ENCODE measurements at places on chromosomes 11 and 22.

DNA sequence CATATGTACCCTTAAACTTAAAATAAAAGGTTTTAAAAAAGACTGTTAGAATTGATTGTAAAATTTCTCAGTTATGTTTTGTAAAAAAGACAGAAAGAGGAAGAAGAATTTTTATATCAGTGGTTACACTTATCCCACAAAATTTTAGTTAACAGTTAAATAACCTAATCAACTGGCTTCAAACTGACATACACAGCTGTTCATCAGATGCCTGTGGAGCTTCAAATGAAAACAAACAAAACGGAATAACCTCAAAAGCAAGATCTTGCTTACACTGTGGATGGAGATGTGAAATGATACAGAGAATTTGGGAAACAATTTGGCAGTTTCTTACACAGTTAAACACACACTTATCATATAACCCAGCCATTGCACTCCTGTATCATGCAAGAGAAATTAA lies 521.0 kb downstream of the ETS1 start:
- DNase-seq: no peak

- DNase-seq: no peak
Observed at GRCh38 chr11:128311742-128312719, 275.3 kb downstream of the ETS1 start.

GRCh38 chr22:35761037-35761436 lies 43.4 kb downstream of the APOL5 start:
- DNase-seq: no peak

- DNase-seq: no peak
Observed at GRCh38 chr22:36298118-36298517, 45.2 kb downstream of the APOL1 start.

GRCh38 chr11:73384872-73385689 lies 8.9 kb downstream of the RELT start:
- no peak for DNase-seq

- DNase-seq: no peak
Observed at GRCh38 chr11:22349491-22349890, 11.3 kb downstream of the SLC17A6 start.

DNA sequence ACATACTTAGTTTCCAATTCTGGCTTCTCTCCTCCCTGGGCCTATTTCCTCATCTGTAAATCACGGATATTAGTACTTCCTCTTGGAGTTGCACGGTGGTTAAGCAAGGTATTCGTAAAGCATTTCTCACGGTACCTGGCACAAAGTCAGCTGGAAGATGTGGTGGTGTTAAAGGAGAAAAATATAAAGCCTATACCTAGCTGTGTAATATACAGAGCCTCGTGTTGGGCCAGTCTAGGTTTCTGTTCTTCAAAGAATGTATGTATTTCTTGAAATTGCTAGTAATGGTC lies 47.2 kb downstream of the DBX1 start:
- no peak for DNase-seq

GRCh38 chr11:66243782-66244535 lies 24.5 kb upstream of the RAB1B start:
- DNase-seq: no peak

DNA sequence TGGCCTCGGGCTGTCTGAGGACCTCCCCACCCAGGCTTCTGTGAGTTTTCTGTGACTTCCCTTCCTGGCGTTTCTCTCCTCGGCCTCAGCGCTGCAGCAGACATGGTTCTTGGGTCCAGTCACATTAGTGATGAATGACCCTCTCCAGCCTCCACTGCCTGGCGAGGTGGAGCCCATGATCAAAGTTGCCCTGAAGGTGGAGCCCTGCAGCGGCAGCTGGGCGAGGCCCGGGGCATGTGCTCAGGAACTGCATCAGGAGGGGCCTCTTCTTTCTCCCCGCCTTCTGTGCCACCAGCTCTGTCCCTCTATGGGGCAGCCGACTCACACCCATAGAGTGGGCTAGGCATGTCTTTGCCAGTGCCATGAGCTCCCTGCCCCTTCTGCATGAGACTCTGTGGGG lies 1079.7 kb downstream of the TBC1D22A start:
- DNase-seq: no peak

DNA sequence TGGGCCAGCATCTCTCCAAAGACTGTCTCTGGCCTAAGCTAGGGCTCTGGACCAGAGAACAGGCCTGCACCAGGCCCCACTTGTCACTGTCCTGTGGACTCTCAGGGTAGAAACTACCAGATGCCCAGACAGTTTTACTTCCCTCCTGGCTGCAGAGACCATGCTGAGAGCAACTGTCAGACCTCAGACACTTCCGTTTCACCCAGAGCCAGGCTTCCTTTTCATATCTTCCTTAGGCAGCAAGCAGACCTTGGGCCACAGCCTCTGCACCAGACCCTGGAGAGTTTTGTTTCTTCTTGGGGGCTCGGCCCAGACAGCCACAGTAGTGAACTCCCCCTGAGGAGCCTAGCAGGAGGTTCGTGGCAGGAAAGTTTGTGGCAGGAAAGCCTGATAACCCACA lies 12.1 kb upstream of the FCHSD2 start:
- no peak for DNase-seq

DNA sequence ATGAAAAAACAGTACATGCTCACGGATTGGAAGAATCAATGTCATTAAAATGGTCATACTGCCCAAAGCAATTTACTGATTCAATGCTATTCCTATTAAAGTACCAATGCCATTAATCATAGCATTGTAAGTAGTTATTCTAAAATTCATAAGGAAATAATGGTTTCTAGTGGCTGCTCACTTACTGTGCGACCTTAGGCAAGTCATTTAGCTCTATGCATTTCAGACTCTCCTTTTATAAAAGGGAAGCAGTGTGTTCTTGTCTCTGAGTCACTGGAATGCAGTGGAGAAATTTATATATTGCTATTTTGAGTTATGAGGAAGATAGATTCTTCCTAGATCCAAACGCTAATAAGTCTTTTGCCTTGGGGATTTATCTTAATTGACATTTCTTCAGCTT lies 174.8 kb downstream of the KCNA4 start:
- no peak for DNase-seq

- no peak for DNase-seq
Observed at GRCh38 chr22:39524753-39525657, 4.6 kb downstream of the ATF4 start.

- no peak for DNase-seq
Observed at GRCh38 chr22:47474895-47475294, 712.4 kb downstream of the TBC1D22A start.

GRCh38 chr22:48181263-48181955 lies 1419.0 kb downstream of the TBC1D22A start:
- DNase-seq: no peak

GRCh38 chr11:61095021-61095420 lies 7.3 kb upstream of the CD5 start:
- DNase-seq: no peak

GRCh38 chr22:31094741-31095140 lies 12.6 kb downstream of the SELENOM start:
- no peak for DNase-seq

DNA sequence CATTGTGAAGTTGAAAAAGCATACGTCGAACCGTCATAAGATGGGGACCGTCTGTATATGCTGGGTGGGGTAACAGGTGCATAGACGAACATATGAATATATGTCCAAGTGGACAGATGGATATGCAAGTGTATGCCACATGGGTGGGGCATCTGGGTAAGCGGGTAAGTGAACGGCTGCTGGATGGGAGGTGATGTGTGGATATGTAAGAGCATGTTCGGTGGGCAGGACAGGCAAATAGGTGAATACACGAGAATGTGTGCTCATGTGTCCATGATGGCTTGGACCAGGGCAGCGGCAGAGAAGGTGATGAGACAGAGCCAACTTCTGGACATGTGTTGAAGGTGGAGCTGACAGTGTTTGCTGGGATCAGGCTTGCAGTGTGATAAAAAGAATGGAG lies 12.0 kb downstream of the IFITM10 start:
- DNase-seq: no peak

GRCh38 chr11:116595305-116595880 lies 177.4 kb downstream of the BUD13 start:
- no peak for DNase-seq

DNA sequence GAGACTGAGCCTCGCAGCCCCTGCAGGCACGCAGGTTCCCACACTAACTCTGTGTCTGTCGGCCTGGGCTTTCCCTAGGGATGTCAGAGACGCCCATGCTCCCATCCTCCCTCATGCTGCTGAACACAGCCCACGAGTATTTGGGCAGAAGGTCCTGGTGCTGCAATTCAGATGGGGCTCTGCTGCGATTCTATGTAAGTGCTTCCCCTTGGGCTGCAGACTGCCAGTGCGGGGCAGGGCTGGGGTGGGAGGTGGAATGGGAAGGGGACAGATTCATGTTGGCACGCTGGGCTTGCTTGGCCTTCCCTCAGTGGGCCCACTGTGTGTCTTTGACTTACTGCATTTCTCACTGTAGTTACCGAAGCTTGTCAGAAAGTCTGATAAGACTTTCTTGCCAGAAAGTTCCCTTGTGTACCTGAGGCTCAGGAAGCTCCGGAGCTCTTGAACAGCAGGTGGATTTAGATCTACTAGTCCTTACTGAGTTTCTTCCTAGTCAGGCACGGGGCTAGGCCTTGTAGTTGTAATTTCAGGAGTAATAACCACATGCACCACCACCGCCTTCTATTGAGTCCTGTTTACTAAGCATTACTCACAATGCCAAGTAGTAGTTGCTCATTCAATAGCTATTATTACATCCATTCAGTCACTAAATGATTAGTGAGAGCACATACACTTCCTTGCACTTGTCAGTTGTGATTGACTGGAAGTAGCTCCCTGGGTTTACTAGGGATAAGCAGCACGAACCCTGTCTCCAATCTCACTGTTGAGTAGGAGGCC lies 65.2 kb downstream of the CABIN1 start:
- no peak for DNase-seq

- no peak for DNase-seq
Observed at GRCh38 chr11:4991060-4991459, 3.6 kb upstream of the OR51L1 start.

GRCh38 chr11:117564321-117564720 lies 232.7 kb downstream of the DSCAML1 start:
- DNase-seq: no peak

DNA sequence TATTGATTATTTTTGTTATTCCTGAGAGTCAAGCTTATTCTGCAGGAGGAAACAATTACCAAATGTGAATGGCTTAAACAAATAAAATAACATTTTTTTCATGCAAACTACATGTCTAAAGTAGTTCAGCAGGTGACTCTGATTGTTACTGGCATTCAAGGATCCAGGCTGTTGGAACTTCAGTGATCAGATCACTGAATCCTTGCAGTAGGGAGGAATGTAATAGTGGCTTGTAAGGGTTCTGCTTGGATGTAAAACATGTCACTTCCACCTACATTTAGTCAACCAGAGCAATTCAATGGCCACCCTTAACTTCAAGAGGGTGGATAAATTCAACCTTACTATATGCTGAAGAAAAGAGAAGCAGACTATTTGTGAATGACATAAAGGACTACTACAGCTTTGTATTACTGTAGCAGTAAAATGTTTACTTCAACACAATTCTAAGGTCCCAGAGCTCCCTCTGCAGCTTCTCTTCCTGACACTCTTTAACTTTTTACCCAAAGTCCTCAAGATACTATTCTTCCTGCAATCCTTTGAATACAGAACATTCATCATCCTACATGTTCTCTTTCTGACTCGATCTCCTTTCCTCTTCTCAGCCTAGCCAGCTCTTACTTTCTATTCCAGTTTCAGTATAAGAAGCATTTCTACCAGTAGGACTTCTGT lies 284.0 kb downstream of the LRRC4C start:
- DNase-seq: no peak

- peak; percentile 18 for DNase-seq
Observed at GRCh38 chr11:78645226-78646202, 70.8 kb upstream of the NARS2 start.

- DNase-seq: no peak
Observed at GRCh38 chr22:23754980-23755636, 883 bp upstream of the VPREB3 start.

DNA sequence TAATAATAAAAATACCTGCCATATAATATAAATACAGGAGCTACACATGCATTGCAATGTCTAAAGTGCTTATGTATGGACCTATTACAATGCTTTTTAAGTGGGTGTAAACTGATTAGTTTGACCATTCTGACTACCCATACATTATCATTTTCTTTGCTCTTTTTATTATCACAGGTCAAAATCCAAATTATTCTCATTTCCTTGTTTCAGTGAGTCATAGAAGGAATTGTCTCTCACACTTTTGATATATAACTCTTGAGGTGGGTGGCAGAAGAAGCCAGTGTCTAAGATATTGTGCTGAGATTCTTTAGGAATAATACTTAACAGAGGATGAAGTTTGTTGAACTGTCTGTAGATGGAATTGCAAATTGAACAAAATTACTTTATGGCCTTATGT lies 35.6 kb downstream of the GAS2 start:
- DNase-seq: no peak

GRCh38 chr11:130486987-130487923 lies 38.8 kb downstream of the ADAMTS15 start:
- DNase-seq: no peak

- no peak for DNase-seq
Observed at GRCh38 chr11:111230122-111230465, 15.4 kb upstream of the POU2AF2 start.

DNA sequence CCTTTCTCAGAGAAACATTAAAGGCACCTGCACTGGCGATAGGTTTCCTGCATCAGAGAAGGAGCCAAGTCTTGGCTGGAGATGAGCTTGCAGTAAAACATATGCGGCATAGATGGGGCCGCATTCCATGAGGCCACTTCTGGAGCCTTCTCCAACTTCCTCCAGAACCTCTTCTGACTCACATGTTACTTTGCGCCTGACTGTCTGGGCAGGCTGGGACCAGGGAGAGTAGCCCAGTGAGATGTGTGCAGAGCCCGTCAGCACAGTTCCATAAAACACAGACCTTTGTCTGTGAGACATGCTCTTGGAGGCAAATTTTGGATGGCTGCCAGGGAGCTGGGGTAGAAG lies 55.4 kb upstream of the BID start:
- DNase-seq: no peak

GRCh38 chr11:43267856-43268580 lies 43.8 kb upstream of the API5 start:
- no peak for DNase-seq

All from stimulated activated CD4-positive, alpha-beta T cell treated with anti-CD3 and anti-CD28 coated beads, Interleukin-15, amount 100 ng/mL, for 48 hours (primary cell).